IPS-NIHi11 (cell line): ENCODE measurements at places on chromosomes 7 and 10.

DNA sequence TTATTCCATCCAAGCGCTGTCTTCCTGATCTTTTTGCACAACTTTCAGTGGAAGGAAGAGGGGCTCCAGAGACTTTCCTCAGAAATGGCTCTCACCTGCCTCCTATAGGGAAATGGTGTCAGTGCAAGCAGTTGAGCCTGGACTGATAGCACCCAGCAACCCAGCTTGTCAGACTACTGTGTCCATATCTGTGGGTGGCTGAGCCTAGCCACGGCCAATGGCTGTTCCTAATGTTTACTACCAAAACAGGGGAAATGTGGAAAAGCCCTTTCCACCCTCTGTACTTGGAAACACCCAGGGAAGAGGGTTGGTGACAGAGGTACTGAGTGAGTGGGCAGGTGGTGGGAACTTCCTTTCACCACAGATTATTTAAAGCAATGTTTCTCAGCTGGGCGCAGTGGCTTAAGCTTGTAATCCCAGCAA lies 4.3 kb upstream of the YKT6 start:
- DNase-seq: peak; percentile 59

- DNase-seq: no peak
Measured at GRCh38 chr7:54166419-54166818, 375.8 kb upstream of the VSTM2A start.

DNA sequence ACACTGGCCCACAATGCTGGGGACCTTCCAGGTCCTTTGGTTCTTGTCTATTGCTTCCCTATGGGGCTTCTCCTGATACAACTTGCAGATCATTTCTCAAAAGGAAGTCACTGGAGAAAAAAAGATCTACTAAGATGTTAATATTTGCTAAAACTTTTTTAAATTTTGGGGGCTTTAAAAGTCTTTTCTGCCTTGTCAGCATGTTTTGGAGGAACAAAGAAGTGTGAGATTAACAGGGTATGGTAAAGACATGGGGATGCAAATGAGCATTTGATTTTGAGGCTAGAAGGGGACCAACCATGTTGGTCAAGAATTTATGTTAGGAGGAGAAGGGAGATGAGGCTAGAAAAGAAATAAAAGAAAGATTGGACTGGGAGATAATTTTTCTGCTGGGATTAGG lies 515.4 kb downstream of the HTR7 start:
- no peak for DNase-seq

DNA sequence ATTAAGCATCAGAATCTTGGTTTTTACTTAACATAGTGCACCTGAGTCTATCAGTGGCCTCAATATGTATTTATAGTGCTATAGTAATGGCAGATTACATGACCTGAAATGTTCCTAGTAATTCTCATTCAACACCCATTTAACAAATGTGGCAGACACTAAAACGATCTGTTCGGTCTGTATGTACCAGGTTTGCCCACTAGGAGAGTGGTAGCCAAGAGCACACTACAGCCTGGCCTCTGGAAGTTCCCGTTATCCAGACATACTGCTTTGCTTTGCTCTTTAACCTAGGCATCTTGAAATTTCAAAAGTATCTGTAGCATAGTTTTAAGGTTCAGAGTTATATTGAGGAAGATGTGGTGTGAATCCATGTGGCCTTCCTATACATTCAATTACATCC lies 395.7 kb upstream of the NRG3 start:
- peak; percentile 9 for DNase-seq
